ENCODE measurements at places on chromosomes 2 and 18. TPM values are rescaled to one million over a fixed set of nuclear protein-coding genes. Genes with fewer than 3 reads are reported as not detected.

DNA sequence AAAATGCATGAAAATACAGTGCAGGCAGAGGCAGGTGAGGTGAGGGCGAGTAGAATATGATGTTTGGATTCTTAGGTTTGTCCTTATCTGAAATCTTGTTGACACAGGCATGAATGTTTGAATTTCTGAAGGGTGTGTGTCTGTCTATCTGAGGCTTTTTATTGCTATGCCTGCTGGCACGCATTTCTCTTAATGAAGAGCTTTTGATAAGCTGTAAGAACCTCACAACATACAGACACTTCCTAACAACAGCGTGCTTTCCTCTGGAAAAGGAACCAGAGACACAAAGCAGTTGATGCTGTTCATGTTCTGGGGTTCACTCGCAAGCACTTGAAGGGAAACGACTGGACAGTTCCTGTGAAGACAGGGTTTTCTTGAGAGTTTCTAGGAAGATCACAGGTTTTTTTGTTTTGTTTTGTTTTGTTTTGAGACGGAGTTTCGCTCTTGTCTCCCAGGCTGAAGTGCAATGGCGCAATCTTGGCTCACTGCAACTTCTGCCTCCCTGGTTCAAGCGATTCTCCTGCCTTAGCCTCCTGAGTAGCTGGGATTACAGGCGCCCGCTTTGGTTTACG is 33.3 kb upstream of the CABLES1 start:
- DNase-seq, result no peak

- DNase-seq, result no peak
Measured at GRCh38 chr18:75183973-75184493, 24.9 kb downstream of the PTGR3 start.

DNA sequence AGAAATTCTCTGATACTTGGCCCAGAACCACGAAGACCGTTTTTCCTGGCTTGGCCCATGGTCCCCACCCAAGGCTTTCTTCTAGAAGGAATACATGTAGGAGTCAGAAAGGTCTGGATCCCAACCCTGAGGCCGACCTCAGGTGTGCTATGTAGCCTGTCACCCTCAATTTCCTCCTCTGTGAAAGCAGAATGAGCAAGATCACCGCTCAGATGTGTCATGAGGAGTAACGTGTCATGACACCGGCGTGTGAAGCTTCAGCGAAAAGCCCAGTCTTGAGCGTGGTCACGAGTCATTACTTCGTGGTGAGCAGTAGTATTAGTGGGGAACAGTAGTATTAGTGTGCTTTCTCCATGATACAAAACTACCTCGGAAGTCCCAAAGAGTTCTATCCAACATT is 103.4 kb downstream of the ALPK2 start:
- DNase-seq, result no peak

Gene SERPINB10
- not detected for total RNA-seq

DNA sequence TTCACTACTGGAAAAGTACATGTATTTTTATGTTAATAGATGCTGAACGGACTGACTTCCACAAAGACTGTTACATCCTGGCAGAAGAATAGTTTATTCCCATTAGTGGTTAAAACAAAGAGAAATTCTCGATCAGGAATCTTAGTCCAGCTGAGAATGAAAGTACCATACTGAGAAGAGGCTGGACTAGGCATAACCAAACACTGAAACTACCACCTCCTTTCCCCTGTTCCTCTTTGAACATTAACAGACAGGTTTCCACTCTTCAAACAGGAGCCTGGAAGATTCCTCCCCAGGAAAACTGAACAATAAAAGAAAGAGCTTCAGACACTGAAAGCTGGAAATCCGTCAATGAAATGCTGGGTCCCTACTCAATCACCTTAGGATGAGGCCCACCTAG is 25.8 kb downstream of the LDAH start:
- no peak for DNase-seq

Gene KLHL30
- total RNA-seq, result 0.30 TPM

DNA sequence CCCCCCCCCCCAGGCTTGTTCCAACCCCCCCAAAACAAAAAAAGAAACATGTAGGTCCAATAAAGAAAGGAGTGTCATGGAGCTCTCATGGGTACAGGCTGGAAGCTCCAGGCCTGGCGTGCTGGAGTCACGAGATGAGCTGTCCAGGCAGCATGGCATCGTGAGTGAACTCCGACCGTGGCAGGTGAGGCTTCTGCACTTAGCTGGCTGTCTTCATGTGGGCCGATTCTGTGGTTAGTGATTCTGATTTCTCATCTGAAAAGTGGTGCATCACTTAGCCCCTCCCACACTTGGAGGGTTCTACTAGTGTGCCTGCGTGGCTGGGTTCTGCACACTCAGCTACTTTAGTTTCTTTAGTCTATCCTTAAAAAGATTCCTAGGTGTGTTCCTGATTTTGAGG is 126.4 kb upstream of the MGAT5 start:
- DNase-seq, result no peak

Gene RFX8
- 0.71 TPM for total RNA-seq

Gene RESP18
- total RNA-seq, result not detected

Gene UGT1A3
- not detected for total RNA-seq

DNA sequence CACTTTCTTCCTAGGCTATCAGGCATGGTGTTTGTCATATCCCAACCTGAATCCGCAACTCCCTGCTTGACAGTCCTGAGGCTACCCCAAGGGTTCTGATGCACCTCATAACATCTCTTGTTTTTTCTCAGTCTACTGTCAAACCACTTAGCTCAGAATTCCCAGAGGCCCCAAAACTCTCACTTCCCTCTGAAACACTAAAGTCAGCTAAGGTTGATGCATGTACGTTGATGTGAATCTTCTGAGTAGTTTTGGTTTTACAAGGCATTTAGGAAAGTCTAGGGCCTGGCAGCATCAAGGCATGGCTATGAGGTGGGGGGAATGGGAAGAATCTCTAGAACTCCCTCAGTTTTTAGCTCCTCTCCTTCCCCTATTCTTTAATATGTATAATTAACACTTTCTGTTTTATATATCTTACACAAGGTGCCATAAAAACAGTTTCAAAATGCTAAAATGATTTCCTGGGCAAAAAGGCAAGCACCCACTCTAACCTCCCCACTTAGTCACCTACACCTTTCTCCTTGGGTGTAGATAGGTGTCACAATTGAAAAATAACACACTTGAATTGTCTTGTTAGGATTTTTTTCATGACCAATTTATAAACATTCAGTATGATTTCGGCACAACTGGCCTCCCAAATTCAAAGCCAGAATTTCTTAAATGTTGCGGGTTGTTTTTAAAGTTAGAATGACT is 71.4 kb upstream of the TANK start:
- DNase-seq, result no peak

- no peak for DNase-seq
Measured at GRCh38 chr2:45498661-45499550, 112.2 kb downstream of the SRBD1 start.

GRCh38 chr2:44548221-44549098 is 186.7 kb downstream of the CAMKMT start:
- no peak for DNase-seq

DNA sequence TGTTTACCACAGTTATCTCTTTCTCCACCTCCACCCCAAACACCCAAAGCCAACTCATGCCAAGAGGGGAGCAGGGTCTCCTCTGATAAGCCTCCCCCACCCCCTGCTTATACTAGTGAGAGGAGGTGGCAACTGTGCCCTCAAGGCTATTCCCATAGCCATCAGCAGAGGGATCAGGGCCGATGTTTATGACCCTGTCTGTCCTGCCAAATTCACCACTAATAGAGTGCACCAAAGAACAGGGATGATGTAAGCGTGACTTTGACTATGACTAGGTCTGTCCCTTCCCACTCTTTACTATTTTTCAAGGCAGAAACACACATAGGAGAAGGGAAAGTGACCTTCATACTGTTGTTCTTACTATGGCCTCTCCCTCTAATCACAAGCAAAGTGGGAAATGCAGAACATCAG is 74.6 kb downstream of the CLHC1 start:
- DNase-seq, result no peak

- no peak for DNase-seq
Measured at GRCh38 chr2:230821261-230821990, 43.3 kb upstream of the ITM2C start.

DNA sequence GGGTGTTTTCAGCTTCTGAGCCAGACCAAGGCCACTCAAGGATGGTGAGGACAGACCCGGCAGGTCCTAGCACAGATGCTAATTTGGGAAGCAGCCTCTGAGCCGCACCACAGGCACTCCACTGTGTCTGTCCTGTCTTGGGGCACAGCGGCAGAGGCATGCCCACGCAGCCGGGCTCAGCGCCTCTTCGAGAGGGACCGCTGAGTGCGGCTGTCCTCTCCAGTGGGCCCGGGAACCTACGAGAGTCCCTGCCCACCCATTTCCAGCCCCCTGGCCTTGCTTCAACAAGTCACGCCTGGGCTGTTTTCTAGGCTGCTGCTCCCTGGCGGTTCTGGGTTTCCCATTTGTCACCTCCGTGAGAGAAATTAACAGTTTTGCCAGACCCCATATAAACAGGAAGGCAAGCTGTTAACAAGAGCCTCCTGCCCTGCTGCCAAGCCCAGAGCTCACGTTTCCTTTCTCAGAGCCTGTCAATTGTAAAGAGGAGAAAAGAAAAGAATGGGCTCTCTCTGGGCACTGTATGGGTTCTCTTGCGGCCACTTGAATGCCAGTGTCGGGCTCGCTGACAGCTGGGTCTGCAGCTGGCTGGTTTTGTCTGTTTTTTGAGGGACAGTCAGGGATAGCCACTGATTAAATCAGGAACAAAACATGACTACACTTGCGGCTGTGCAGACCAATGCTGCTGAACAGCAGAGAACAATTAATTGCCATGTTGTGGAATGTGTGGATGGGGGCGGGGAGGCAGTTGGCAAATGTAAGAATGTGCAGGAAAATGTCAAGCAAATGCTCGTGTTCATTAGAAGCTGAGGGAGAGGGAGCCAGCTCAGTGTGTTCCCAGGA is 30.6 kb downstream of the TMEM17 start:
- no peak for DNase-seq

- DNase-seq, result no peak
Measured at GRCh38 chr2:168030862-168031624, 216.4 kb downstream of the STK39 start.

GRCh38 chr2:239951129-239951734 is 73.9 kb downstream of the NDUFA10 start:
- DNase-seq, result no peak

- no peak for DNase-seq
Measured at GRCh38 chr2:122366427-122366826, 611.0 kb downstream of the TSN start.

Gene COL4A4
- total RNA-seq, result 8.3 TPM

DNA sequence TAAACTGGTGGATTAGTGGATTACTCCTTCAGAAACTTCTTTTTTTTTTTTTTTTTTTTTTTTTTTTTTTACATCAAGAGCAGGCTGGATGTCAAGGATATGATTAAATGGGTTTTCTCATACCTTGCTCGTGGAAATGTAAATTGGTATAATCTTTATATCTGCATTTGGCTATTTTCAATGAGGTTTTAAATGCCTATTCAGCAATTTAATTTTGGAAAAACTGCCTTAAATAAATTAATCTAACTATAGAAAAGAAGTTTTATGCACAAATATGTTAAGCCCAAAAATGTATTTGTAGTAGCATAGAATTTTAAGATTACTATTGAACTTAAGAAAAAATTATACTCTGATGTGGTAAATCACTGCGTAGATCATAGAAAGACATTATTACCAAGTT is 11.4 kb upstream of the GAREM1 start:
- DNase-seq, result no peak

Gene LIMS4
- total RNA-seq, result 2.4 TPM

- DNase-seq, result no peak
Measured at GRCh38 chr18:79905389-79905911, 46.0 kb downstream of the SLC66A2 start.

DNA sequence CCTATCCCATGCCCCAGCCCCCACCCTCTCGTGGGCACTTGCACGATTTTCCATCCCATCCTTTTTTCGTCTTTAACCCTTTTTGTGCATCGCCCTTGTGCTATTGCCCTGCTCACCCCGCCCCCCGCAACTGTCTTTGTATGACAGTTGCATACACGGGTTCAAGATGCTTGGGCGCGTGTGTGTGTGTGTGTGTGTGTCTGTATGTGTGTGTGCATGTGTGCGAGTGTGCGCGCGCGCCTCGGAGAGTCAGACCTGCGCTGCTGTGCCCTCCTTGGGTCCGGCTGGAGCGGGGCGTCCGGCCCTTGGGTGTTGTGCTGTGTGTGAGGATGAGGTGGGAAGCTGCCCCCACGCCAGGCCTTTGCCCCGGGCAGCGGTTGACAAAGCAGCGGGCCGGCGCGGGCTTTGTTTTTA is 230.7 kb downstream of the HAUS1 start:
- DNase-seq, result no peak

- no peak for DNase-seq
Measured at GRCh38 chr2:152355409-152355831, 20.4 kb downstream of the FMNL2 start.

Gene TCF7L1
- total RNA-seq, result 22.9 TPM

GRCh38 chr2:11407413-11407812 is 58.5 kb downstream of the E2F6 start:
- DNase-seq, result no peak
